ENCODE measurements at places on chromosomes 12 and 14.
A peak's percentile ranks its signal among the peaks of the same experiment; 100 is the strongest.

- DNase-seq, result peak; percentile 27
Observed at GRCh38 chr12:42332301-42333285, 6.6 kb downstream of the PPHLN1 start.

DNA sequence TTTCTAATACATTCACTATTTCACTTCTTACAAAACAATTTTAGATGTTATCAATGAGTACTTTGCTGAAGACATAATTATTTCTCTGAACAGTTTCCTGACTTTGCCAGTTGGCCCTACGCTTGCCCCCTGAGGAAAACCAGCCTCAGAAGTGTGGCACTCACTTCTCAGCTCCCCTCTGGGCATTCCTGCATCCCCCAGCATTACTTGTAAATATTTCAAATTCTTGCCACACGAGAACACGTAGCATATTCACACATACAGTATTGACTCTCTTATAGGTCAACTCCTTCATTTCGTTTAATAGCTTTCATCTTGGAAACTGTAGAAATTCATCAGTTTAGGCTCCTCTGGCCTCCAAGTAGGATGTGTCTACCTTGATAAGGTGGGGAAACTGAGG lies 65.2 kb downstream of the OTX2 start:
- DNase-seq, result no peak

- DNase-seq, result no peak
Observed at GRCh38 chr14:51462182-51462581, 189.5 kb upstream of the FRMD6 start.

DNA sequence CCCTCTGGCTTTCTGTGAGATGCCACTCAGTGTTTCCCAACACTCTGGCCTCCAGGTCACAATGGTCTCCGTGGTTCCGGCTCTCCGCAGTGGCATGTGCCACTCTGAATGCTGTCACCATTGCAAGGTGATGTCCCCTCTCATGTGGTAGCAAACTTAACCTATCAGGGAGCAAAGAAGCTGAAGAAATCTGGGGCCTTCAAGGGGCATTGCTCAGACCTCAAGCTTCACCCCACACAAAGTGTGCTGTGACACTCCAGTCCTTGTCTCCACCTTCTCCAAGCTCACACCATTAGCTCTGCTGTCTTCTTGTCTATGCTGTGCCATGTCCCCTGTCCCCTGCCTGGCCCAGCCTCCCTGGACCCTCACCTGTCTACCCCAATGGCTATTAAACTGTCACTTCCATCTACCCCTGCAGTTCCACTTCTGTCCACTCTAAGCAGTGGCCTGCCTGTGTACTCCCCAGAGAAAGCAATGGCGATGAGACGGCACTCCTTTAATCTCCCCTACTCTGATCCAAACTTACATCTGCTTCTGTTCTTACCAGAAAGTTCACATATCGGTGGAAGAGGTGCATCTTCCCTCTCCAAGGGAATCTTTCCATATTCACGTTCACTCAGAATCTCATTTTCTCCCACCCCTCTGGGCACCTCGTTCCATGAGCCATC lies 93.7 kb downstream of the DHRS2 start:
- DNase-seq, result no peak

GRCh38 chr12:46384451-46385309 lies 12.1 kb upstream of the SLC38A2 start:
- no peak for DNase-seq

GRCh38 chr14:33525626-33526025 lies 425.2 kb downstream of the EGLN3 start:
- DNase-seq, result no peak

DNA sequence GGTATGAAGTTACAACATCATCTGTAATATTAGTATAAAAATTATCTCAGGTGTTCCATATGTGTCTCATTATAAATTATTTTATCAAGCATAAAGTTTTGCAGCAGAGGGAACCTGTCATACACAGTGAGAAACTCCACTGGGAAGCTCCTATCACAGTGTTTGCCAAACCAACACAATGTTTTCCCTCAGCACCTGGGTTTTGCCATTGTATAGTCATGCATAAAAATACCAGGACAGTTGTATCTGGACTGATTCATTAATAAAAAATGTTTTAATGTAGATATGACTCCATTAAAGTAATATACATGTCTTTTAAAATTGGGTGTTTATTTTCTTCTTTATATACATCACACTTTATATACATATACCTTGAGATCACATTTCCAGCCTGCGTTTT lies 56.6 kb downstream of the METTL25 start:
- no peak for DNase-seq

GRCh38 chr14:70139384-70139783 lies 49.4 kb downstream of the SLC8A3 start:
- DNase-seq, result no peak

GRCh38 chr12:23204933-23205778 lies 580.2 kb downstream of the ETNK1 start:
- peak; percentile 51 for DNase-seq

DNA sequence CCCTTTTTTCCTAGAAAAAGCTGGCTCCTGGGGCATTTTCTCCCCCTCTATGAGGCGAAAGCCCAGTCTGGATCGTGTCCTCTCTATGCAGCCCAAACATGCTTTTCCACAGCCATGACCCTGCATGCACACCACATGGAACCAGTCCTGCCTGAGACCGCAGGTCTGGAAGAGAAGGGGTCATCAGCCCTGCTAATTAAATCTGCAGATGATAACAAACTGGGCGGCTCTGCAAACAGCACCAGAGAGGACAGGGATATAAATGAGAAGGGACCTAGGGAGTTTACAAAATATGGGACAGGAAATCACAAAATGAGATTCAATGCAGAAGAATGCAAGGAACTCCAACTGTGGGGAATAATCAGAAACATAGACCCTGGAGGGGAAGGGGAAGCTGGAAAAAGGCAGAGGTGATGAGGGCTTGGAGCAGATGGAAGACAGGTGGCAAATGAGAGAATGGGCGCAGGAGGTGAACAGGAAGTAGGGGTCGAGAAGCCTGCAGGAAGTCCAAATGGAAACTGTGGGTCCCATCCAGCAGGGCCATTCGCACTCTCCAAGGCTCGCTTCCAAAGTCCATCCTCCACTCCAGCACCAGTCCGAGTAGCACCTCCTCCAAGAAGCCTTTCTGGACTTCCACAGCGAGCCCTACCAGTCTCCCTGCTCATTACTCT lies 76.3 kb downstream of the ANO2 start:
- no peak for DNase-seq

Measured in retina (tissue), 1 donor.